Left colon (tissue), 2 donors: ENCODE measurements at places on chromosomes 1 and 21. TPM values are rescaled to one million over a fixed set of nuclear protein-coding genes. Genes with fewer than 3 reads are reported as not detected.

GRCh38 chr1:212147581-212148033 lies 112.1 kb downstream of the DTL start:
- DNase-seq = peak; percentile 31

Gene LRRC38
- total RNA-seq = not detected

Gene CFAP141
- not detected for total RNA-seq

Gene FUBP1
- 94.7 TPM for total RNA-seq

DNA sequence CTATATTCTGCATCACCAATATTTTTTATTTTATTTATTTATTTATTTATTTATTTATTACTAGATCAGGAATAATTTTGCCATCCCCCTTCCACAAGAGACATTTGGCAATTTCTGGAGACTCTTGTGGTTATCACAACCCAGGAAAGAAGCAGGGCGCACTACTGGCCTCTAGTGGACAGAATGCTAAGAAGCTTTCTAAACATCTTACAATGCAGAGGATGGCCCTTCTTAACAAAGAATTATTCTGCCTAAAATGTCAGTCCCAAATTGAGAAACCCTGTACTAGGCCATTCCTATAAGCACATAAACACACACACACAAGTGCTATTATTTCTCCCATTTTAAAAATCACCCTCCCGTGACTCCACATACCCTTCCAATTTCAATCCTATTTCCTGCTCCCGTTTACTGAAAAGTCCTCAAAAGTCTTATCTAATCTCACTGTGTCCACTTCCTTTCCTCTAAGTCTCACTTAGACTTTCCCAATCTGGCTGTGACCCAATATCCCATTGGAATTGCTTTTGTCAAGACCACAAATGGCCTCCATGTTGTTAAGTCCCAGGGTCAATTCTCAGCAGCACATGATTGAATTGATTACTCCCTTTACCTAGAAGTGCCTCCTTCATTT lies 43.7 kb upstream of the RNF11 start:
- DNase-seq = peak; percentile 44

GRCh38 chr1:78790174-78790573 lies 140.5 kb downstream of the IFI44 start:
- DNase-seq = no peak

- no peak for DNase-seq
These were observed 163.1 kb upstream of the GRIK3 start for GRCh38 chr1:37197411-37197810.
